Activated CD4-positive, CD25-positive, alpha-beta regulatory T cell treated with anti-CD3 and anti-CD28 coated beads, Interleukin-2, amount 50 U/mL, for 16 hours (primary cell): ENCODE measurements at places on chromosomes 2 and 18.

DNA sequence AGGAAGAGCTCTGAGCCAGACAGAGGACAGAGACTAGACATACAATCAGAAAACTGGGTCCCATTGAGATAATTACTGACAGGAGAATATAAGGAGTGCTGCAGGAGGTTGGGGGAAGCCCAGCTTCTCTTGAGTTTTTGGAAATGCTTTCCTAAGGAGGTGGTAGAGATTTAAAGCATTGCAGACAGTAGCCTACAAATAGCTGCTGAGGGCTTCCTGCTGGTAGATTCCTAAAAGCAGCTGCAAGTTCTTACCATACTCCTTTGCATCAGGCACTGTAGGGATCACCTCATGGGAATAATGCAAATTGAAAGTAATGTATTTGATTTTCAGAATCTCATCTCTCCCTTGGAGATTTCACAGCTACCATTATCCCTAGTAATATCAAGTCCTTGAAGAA is 902.6 kb upstream of the GCFC2 start:
- DNase-seq: no peak

DNA sequence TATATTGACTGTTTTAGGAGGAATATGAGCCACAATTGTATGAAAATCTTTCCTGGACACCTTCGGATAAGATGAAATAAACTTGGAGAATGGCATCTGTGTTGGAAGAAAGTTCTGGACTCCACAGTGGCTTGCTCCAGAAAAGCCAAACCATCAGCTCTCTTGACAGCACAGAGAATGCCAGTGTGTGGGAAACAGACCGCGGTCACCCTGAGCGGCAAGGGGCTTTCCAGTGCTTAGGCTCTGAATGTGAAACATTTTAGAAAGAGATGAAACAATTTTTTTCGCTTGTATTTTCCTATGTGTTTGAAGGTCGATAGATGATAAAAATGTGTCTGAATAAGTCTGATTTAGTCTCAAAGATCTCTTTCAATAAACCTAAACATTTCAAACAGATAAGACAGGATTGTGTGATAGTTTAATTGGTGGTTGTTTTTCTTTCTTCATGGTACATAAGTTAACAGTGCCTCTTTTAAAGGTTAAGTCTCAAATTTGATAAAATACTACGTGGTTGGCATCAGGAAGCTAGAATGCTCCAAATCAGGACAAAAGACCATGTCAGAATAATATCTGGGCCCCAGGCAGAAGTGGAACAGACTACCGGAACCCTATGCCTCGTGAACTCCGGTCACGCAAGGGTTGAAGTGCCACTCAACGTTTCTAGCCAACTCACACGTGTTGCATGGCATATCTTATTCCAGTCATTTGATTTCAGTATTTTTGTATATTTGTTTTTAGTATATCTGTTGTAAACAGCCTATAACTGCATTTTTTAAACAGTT is 28.9 kb downstream of the PTGR3 start:
- DNase-seq: no peak

DNA sequence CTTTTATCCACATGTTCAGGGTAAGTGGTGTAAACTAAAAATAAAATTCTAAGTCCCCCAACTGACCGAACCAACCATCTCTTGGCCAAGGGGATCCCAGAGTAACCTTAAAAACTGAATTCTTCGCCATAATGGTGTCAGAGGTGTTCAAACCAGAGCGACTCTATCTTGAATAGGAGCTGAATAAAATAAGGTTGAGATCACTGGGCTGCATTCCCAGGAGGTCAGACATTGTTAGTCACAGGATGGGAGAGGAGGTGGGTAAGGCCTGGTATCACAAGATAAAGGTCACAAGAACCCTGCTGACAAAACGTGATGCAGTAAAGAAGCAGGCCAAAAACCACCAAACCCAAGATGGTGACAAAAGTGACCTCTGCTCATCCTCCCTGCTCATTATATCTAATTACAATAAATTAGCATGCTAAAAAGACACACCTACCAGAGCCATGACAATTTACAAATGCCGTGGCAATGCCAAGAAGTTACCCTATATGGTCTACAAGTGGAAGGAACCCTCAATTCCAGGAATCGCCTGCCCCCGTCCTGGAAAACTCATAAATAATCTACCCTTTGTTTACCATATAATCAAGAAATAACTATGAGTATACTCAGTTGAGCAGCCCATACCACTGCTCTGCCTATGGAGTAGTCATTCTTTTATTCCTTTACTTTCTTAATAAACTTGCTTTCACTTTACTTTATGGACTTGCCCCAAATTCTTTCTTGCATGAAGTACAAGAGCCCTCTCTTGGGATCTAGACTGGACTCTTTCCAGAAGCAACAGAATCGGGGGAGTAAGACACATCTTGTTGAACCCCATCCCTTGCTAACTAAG is 302.4 kb downstream of the STK39 start:
- DNase-seq: no peak

DNA sequence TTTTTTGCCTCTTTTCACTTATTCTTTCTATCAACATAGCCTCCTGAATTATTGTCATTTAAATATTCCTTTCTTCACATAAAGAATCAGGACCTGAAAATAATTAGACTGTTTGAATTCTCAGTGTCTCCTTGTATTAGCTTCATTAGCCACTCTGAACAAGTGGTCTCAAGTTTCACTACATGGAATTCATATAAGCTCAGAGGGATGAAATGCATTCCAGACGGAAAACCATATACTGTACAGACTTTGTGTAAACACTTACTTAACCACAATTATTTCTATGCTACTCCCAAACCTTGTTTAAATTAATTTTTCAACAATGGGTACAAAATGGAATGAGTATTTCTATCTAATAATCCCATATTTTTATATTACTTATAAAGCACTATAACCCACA is 53.4 kb downstream of the CHN1 start:
- no peak for DNase-seq

DNA sequence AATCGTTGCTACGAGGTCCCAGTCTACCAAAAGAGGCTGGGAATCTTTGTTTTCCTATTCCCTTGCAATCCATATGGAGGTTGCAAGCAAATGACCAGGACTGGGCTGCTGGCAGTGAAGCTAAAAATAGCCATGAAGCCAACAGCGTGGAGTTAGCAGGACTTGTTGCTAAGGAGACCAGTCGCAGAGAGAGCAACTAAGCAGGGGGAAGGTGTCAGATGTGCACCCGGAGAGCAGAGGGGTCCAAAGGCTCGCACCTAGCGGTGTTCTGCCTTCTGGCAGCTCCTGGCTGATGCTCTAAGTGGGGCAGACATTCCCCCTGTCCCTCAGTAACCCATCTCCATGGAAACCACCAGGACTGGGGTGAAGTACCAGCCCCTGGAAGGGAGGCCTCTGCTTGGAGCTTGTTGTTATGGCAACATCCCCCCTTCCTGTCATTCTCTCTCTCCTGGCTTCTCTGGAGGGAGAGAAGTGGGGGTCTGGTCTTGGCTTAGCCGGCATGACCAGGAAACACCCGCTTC is 84.6 kb downstream of the DNMT3A start:
- no peak for DNase-seq

DNA sequence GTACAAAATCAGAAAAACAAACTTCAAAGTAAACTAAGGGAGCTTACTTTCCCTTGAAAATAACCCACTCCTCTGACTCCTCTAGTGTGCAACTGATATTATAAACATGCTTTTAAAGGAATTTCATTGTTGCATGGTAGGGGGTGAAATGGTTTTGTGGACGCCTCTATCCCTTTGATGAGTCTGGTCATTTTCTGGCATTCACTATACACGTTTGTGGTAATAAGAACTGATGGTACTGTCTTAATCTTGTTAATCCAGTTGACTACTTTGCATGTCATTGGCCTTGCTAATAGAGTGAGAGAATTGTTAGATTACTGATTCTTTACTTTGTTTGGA is 2.8 kb downstream of the INSIG2 start:
- DNase-seq: no peak

DNA sequence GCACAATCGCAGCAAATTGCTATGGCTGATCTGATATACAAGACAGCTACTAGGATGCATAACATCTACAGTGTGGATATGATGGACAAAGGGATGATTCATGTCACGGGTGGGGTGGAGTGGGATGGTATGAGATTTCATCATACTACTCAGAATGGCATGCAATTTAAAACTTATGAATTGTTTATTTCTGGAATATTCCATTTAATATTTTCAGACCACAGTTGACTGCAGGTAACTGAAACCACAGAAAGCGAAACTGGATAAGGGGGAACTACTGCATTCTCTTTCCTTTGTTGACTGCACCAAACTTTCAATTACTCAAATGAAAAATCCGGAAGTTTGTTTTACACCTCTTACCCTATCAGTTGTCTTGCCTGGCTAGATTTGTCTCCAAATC is 94.4 kb upstream of the NEUROD1 start:
- no peak for DNase-seq

DNA sequence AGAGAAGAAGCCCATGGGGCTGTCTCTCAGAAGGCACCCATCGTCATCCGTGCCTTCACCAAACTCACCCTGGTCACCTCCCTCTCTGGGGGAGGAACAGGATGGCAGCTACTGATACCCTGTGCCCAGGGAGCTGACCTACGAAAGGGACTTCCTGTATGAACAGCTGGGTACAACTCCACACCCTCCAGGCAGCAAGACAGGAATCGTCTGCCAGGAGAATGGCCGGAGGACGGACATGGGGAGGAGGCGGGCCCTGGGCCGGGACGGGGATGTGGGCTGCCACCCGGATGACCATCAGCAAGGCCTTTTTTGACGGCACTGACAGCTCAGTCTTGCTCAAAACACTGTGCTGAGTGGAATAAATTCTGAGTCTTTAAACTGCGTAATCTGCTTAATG is 243.6 kb downstream of the HDAC4 start:
- no peak for DNase-seq

GRCh38 chr2:53247956-53248735 is 519.5 kb upstream of the CHAC2 start:
- DNase-seq: no peak

DNA sequence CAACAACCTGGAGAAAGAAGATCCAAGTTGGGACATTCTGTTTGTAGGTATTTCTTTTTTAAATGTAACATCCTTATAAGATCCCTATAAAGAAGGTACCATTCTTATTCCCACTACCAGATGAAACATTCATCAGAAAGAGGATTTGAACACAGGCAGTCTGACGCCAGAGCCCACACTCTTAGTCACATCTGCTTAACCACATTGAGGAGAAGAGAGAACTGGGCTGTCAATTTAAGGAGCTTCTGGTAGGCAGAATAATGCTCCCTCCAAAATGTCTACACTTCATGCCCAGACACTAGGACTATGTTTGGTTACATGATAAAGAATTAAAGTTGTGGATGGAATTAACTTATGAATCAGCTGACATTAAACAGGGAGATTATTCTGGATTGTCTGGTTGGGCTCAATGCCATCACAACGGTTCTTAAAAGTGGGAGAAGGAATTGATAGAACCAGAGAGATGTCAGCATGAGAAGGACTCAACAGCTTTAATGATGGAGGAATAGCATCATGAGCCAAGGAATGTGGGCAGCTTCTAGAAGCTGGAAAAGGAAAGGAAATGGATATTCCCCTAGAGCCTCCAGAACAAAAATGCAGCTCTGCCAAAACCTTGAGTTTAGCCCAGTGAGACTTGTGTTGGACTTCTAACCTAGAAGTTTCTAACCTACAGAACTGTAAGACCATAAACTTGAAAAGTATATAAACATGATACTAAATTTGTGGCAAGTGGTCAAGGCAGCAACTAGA is 82.2 kb downstream of the KLF7 start:
- no peak for DNase-seq

DNA sequence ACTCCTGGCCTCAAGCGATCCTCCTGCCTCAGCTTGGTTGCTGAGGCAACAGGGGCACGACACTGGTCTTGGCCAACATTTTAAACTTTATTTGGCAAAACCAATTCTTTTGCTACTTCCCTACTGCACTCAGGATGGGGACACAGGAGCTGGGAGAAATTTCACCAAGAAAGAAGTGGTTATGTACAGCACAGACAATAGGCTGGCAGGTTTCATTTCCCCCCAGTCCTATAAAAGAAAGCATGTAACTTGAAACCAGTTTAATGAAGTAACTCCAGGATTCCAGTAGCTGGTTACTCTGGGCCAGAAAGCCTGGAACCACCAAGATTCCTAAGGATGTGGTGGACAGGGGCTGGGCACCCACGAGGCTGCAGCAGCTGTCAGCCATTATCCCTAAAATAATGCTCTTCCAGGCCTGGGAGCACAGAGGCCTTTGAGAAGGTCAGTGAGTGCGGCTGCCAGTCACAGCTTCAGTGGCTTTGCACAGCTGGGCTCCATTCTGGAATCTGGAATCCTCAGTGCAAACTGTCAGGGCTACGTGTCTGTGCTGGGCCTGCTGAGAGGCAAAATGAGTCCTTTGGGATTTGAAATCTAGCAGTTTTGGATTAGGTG is 142.3 kb upstream of the ITGA6 start:
- DNase-seq: no peak

DNA sequence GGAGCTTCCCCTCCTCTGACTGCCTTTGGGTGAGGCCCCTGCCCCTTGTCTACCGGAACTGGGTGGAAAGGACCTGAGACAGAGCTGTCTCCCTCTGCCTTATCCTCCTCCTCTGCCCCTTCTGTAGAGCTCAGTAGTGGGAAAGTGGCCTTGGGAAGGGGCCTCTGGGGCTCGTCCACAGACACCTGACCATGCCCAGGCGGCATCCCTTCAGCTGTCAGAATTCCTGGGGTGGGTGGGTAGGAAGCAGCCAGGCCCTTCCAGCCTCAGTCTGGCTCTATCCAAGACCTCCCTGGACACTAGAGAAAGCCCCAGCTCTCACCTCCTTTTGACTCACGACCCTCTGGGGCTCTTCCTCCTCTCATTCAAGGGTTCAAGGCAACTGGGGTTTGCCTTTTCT is 35.6 kb downstream of the B3GNT2 start:
- no peak for DNase-seq

DNA sequence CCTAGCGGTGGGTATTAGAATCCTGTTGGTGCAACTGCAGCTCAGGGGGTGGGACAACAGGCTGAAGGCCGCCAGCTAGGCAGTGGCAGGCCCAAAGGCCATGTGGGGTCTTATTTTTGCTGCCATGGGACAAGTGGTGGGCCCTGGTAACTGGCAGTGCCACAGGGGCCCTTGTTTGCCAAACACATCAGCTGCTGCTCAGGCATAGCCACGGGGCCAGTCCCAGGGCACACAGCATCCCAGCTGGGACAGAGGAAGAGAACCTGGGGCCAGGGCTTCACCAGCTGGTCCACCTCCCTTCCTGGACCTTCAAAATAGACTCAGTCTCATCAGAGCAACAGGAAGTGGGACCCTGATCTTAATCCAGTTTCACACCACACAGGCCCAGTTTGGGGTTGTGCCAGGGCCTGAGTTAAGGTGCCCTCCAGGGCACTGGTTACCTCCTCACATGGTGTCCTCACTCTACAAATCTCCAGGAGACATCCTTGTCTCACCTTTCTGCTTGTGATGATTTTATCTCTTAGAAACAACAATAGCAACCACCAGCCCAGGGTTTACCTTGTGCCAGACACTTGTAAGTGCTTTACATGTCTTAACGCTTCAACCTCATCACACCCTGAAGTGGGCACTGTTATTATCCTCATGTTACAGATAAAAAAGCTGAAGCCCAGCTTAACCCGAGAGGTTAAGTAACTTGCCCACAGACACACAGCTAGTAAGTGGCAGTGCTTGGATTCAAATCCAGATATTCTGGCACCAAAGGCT is 98.5 kb downstream of the GYPC start:
- DNase-seq: no peak
